GM12878 (cell line): ENCODE measurements at places on chromosomes 16 and 17. TPM values are rescaled to one million over a fixed set of nuclear protein-coding genes. Genes with fewer than 3 reads are reported as not detected.
A peak's percentile ranks its signal among the peaks of the same experiment; 100 is the strongest.

The SYCE1L gene
- total RNA-seq: 3.9 and 4.6 TPM in 2 replicates

GRCh38 chr17:51154176-51154575, 817 bp downstream of the NME1 start:
- peak overlapping the region; percentile 90 for H3K4me3 ChIP-seq
- peaks cover 5% of the 10 kb centered on the region for H3K36me3 ChIP-seq
- no peak for DNase-seq
- peak overlapping the region; percentile 84 for H3K27ac ChIP-seq
- no peaks in the 10 kb centered on the region for H3K27me3 ChIP-seq

The RRAD gene
- total RNA-seq: 4.0 and 4.6 TPM in 2 replicates

DNA sequence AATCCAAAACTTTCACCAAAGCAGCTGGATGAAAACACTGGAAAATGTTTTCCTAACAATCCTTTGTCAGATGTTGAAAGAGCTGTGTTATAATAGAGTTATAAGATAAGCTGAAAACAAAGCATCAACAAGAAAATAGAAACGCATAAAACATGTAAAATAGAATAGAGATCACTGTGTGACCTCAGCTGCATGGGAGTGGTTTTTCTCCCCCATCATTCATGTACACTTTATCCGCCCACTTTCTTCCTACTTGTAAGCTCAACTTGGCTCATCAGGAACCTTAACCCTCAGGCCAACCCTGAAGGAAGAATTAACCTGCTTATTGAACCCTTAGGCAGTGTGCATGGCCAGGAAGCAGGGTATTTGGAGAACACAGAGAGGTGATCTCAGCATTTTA, 238.5 kb upstream of the PMFBP1 start:
- H3K36me3 ChIP-seq: no peaks in the 10 kb centered on the region
- no peak for DNase-seq
- H3K4me1 ChIP-seq: no peaks in the 10 kb centered on the region
- no peak overlapping the region for H3K27ac ChIP-seq

The TMEM100 gene
- not detected in 2 replicates for total RNA-seq

DNA sequence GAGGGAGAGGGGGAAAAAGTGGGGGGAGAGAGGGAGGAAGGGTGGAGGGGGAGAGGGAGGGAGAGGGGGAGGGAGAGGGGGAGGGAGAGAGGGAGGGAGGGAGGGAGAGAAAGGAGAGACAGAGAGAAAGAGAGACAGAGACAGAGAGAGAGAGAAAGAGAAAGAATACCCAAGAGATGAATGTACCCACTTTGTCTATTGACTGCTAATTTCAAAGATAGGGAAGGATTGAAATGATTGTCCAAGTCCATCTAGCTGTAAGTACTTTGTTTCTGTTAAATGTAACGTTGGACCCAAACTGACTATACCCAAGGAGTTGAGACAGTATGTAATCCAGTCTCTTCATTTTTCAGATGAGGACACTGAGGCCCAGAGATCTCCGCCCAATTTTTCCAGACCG, 374.9 kb downstream of the GRIN2A start:
- H3K36me3 ChIP-seq: no peaks in the 10 kb centered on the region
- no peak overlapping the region for H3K4me3 ChIP-seq
- H3K4me1 ChIP-seq: no peaks in the 10 kb centered on the region
- DNase-seq: no peak

The KRTAP2-2 gene
- total RNA-seq: not detected in 2 replicates

DNA sequence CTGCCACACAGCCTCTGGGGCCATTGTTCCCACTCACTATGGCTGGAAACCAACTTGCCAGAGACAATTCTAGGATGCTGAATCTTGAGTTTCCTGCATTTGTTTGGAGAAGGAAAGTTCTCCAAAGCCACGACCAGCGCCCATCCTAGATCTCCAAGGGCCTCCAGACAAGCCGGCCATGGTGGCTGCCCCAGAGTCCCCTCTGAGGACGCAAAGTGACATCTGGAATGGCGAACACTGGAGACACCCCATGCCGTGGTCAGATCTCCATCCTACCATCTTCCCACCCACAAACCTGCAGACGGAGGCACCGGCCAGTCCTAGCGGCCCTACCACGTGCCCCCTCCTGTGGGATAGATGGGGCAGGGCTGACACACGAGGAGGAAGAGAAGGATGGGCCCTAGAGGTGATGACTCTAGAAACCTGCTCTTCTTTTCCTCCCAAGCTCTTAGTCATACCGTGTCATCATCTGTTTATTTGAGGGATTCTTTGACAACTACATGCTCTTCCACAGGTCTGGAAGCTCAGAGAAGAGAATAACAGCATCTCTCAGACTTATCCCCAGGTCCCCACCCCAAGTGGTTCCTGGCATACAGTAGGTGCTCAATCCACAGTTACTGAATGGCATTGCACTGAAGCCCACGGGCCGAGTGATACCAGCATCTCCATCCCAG, 71.3 kb downstream of the MYH11 start:
- no peaks in the 10 kb centered on the region for H3K4me1 ChIP-seq
- H3K27ac ChIP-seq: no peak overlapping the region
- H3K27me3 ChIP-seq: no peaks in the 10 kb centered on the region
- H3K4me3 ChIP-seq: no peak overlapping the region

DNA sequence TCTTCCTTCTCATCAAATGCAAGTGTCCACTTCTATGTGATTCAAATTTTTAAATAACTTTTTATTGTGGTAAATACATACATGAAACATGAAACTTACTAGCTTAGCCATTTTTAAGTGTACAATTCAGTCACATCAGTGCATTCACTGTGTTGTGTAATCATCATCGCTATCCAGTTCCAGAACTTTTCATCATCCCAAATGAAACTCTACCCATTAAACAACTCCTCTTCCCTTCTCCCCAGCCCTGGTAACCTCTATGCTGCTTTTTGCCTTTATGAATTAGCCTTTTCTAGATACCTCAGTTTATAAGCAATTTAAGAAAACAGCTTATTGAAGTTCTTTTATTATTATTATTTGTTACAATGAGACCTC, 41.1 kb upstream of the IL34 start:
- H3K27ac ChIP-seq: no peak overlapping the region
- no peak for DNase-seq
- H3K4me1 ChIP-seq: no peaks in the 10 kb centered on the region

The GPR139 gene
- not detected in 2 replicates for total RNA-seq

DNA sequence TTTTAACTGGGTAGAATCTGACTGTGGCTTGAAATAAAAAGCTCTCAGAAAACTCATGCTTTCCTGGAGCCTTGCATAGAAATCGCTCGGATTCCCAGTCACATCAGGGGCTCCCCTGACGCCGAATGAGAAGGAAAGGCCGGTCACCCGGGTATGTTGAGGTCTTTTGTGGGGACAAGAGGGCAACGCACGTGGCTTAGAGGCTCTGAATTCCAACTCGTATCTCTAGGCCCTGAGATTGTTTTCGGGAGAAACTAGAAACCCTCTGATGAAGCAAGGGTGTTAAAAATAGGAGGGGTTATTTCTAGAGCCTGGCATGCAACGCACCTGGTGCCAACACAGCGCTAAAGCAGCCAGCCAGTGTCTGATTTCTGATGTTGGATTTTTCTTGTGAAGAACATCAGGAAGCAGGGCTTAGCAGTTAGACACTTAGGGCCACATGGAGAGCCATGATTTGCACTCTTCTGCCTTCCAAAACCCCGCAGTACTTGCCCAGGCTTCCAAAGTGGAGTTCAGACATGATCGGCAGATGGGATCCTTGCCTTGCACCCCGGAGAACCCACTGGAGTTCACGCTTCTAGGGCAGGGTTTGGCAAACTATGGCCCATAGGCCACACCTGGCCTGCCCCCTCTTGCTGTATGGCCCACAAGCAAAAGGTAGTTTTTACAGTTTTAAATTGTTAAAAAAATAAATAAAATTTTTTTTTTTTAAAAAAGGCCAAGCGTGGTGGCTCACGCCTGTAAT, 12.6 kb downstream of the CACNG1 start:
- H3K36me3 ChIP-seq: no peaks in the 10 kb centered on the region
- no peaks in the 10 kb centered on the region for H3K27me3 ChIP-seq
- peaks cover 3% of the 10 kb centered on the region for H3K4me1 ChIP-seq
- H3K27ac ChIP-seq: no peak overlapping the region
- H3K4me3 ChIP-seq: no peak overlapping the region

The DYNLRB2 gene
- total RNA-seq: not detected in 2 replicates

- no peak for DNase-seq
- H3K36me3 ChIP-seq: no peaks in the 10 kb centered on the region
- no peak overlapping the region; the same call in 1 of the 2 replicates for H3K27ac ChIP-seq
These were observed 1.8 kb downstream of the ZBTB4 start for GRCh38 chr17:7477392-7478275.

The WNK4 gene
- 0.18 and 0.27 TPM in 2 replicates for total RNA-seq

- H3K4me1 ChIP-seq: peaks cover 11% of the 10 kb centered on the region
- DNase-seq: no peak
- no peak overlapping the region for H3K27ac ChIP-seq
- H3K27me3 ChIP-seq: no peaks in the 10 kb centered on the region
These were observed 14.8 kb upstream of the C17orf113 start for GRCh38 chr17:42065201-42065600.

DNA sequence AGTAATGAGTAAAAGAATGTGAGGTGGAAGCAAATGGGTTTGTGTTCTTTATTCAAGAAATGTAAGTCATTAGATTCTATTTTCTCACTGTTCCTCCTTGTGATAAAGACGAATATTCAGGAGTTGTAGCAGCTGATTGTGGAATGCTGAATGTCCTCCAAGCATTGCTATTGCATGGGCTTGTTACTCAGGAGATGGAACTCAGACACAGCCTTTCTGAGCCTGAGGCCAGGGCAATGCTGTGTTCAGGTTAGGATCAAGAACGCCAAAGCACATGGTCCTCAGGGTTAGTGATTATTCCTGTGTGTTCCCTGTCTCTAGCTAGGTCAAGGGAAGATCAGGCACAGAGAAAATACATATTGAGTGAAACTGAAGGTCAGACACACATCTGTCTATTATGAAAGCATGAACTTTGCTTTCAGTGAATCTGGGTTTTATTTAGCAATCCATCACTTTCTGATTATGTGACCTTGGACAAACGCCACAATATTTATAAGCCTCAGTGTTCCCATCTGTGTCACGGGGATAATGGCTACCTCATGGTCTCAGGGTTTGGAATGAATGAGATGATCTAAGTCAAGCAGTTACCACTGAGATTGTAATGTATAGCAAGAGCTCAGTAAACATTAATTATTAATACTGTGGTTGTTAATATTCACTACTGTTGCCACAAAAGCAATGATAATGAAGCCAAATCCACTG, 426.8 kb upstream of the DYNLRB2 start:
- H3K4me1 ChIP-seq: no peaks in the 10 kb centered on the region
- no peaks in the 10 kb centered on the region for H3K27me3 ChIP-seq
- H3K4me3 ChIP-seq: no peak overlapping the region
- H3K27ac ChIP-seq: no peak overlapping the region
- H3K36me3 ChIP-seq: no peaks in the 10 kb centered on the region

The CD300LF gene
- total RNA-seq: not detected in 2 replicates

GRCh38 chr17:40035162-40035559, 19.0 kb downstream of the MED24 start:
- no peak overlapping the region for H3K4me3 ChIP-seq
- no peaks in the 10 kb centered on the region for H3K4me1 ChIP-seq
- no peak for DNase-seq

- no peak for DNase-seq
- no peaks in the 10 kb centered on the region for H3K36me3 ChIP-seq
- H3K27me3 ChIP-seq: no peaks in the 10 kb centered on the region
- no peak overlapping the region for H3K4me3 ChIP-seq
- H3K27ac ChIP-seq: no peak overlapping the region
These were observed 22.6 kb upstream of the COQ7 start for GRCh38 chr16:19044769-19045168.

DNA sequence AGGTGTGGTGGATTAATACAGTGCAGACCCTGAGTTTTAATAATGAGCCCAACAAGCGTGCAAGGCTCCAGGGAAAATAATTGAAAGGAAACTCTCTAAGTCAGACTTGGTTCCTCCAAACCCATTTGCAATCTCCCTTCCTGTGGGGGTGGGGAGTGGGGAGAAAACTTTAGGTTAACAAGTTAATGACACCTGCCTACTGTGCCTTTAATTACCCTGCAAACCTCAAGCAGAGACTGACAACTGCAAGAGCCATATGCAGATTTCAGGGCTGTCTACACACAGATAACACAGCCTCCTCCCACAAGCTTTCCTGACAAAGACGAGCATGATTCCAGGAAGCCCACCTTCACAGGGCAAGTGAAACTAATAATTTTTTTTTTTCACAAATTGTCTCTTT, 359.3 kb downstream of the HS3ST4 start:
- no peaks in the 10 kb centered on the region for H3K27me3 ChIP-seq
- H3K36me3 ChIP-seq: no peaks in the 10 kb centered on the region
- no peak overlapping the region for H3K27ac ChIP-seq

The MT4 gene
- not detected in 2 replicates for total RNA-seq
